Activated CD4-positive, alpha-beta T cell treated with anti-CD3 and anti-CD28 coated beads for 36 hours (primary cell): ENCODE measurements at places on chromosomes 4 and X.

- no peak for DNase-seq
- peaks cover 4% of the 10 kb centered on the region for H3K27me3 ChIP-seq
- no peaks in the 10 kb centered on the region for H3K36me3 ChIP-seq
- no peak overlapping the region for H3K4me3 ChIP-seq
- no peaks in the 10 kb centered on the region for H3K4me1 ChIP-seq
Observed at GRCh38 chr4:127580300-127580699, 52.5 kb upstream of the INTU start.

GRCh38 chr4:157509341-157509740 is 288.8 kb downstream of the GRIA2 start:
- H3K27ac ChIP-seq = no peak overlapping the region
- no peaks in the 10 kb centered on the region for H3K4me1 ChIP-seq
- no peaks in the 10 kb centered on the region for H3K36me3 ChIP-seq
- H3K27me3 ChIP-seq = no peaks in the 10 kb centered on the region
- no peak overlapping the region for H3K4me3 ChIP-seq

DNA sequence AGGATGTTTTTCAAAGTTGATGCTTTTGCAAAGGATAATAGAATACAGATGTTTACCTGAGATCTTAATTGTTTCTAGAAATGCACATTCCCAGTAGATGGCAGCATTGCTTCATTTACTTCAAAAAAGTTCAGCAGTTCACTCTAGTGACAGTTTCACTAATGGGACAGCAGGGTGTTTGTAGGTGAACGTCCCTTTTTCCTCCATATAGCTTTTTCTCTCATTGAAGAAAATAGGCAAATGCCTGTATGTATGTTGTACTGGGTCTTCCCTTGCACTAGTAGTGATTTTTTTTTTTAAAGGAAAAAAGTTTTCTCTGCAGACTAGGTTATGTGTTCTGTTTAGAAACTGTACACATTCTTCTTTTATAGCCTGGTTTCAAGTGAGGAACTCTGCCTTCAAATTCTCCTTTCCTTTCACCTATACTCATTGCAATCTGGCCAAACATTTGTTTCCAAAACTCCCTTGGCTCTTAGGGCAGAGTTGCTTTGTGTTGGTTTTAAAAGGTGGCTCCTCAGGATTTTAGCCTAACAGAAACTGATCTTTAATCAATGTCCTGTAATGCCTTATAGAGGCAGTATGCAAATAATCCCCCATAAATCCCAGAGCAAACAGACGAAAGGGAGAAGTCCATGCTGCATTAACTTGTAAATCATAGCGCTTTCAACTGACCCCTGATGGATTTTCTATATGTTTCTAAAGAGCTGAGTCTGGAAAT is 86.3 kb downstream of the EGF start:
- peaks cover 10% of the 10 kb centered on the region for H3K4me1 ChIP-seq
- DNase-seq = no peak
- H3K4me3 ChIP-seq = no peak overlapping the region

DNA sequence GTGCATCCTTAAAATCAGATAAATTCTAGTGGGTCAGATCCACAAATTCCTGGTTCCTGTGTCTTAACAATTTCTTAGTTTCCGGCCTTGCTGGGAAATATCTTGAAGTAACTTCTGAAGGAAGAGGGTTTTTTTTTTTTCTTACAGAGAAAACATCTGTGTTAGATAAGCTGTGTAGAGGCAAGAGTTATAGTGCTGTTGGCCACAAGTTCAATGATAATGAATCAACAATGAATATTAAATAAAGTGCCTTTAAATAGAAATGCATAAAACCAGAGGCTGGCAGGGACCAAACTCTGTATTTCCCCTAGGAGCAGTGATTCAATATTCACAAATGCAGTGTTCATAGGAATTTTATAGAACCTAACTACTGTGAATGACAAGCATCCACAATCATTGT is 711.9 kb upstream of the ATOH1 start:
- H3K4me1 ChIP-seq = no peaks in the 10 kb centered on the region
- H3K27me3 ChIP-seq = no peaks in the 10 kb centered on the region
- no peak overlapping the region for H3K27ac ChIP-seq
- DNase-seq = no peak

GRCh38 chr4:4260185-4260751 is 12.2 kb upstream of the TMEM128 start:
- H3K27me3 ChIP-seq = no peaks in the 10 kb centered on the region
- no peak overlapping the region for H3K4me3 ChIP-seq
- no peaks in the 10 kb centered on the region for H3K4me1 ChIP-seq
